ENCODE measurements at places on chromosomes 16 and 17. TPM values are rescaled to one million over a fixed set of nuclear protein-coding genes. Genes with fewer than 3 reads are reported as not detected.

- no peak for DNase-seq
Measured at GRCh38 chr16:85879975-85880831, 18.8 kb upstream of the IRF8 start.

DNA sequence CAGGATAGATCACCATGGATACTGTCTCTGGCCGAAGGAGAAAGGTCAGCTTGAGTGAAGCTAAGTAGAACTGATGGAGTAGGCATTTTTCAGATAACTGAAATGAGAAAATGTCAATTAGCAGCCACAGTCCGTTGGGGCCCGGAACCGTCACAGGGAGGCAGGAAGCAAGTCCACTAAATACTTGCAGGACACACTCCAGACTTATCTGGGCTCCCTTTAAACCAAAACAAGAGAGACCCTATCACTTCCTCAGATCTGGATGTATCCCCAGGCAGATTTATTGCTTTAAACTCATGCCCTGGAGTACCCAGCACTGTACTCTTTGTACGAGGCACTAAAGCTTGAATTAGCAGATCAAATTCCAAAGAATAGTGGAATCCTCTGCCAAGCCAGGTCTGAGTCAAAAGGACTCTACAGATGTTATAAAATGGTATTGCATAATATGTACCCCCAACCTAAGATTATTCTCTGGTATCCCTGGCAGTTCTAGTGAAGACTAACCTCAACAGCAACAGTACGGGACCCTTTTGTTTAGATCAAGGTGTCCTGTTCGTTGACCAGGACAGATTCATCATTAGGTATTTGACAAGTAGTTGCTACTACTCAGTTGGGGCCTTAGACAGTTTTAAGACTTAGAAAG is 8.1 kb downstream of the ZP2 start:
- no peak for DNase-seq

GRCh38 chr16:27189335-27189972 is 13.9 kb upstream of the KDM8 start:
- DNase-seq, result no peak

Gene CACNA1H
- total RNA-seq, result 3.8 TPM

DNA sequence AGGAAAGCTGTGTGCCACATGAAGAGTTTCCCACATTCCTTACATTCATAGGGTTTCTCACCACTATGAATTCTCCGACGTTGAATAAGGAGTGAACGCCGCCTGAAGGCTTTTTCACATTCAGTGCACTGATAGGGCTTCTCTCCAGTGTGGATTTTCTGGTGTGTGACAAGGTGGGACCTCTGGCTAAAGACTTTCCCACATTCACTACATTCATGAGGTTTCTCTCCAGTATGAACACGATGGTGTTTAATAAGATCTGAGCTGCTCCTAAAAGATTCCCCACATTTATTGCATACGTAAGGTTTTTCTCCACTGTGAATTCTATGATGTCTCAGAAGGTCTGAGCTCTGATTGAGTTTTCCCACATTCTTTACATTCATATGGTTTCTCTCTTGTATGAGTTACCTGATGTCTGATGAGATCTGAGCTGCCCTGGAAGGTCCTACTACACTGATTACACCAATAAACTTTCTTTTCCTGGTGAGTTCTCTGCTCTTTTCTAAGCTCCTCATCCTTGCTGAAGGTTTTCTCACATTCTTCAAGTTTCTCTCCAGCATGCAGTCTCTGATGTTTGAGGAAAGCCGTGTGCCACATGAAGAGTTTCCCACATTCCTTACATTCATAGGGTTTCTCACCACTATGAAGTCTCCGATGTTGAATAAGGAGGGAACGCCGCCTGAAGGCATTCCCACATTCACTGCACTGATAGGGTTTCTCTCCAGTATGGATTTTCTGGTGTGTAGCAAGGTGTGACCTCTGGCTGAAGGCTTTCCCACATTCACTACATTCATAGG is 10.0 kb downstream of the ZNF594 start:
- no peak for DNase-seq

- no peak for DNase-seq
Measured at GRCh38 chr16:54060599-54061421, 225.8 kb downstream of the IRX3 start.

Gene KRTAP4-4
- total RNA-seq, result not detected

DNA sequence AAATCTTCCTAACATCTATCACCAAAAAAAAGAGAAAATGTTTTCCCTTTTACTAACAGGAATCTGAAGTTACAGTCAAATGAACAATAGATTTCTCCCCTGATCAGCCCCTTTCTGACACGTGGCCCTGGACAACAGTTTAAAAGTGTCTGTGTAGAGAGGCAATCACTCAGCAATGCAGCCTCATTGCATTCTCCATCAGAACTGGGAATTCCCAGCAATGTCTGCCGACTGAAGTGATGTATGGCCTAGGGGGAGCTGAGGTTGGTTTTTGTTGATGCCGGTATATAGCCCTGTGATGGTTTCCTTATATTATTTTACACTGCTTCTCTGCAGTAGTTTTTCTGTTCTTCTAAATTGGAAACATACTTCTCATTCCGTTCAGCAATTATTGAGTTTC is 904.3 kb upstream of the CDH8 start:
- no peak for DNase-seq

GRCh38 chr16:84184775-84185174 is 2.1 kb downstream of the TAF1C start:
- DNase-seq, result no peak

DNA sequence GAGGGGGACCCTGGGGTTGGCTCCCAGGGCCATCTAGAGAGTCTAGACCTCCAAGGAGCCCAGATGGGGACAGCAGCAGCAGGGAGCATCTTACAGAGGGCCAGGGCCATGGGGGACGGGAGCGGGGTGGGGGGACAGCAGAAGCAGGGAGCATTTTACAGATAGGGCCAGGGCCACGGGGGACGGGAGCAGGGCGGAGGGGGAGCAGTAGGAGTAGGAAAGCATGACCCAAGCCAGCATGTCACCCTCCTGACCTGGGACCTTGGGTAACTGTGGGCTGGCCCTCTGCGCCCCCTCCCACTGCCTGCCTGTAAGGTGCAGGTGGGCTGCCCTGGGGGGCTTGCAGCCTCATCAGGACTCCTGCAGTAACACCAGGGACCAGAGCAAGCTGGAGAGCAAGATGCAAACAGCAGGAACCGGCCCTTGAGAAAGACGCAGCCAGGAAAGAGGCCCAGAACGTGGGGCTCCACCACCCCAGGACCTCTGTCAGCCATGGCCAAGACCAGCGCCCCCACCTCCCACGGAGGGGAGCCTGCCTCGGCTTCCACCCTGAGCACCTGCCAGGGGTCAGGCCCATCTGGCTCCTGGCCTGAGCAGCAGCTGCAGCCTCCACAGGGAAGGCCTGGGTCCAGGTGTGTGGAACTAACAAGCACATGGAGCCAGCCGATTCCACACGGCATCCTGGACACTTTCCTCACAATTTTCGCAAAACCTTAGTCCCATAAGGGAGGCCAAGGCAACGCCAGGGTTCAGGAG is 2.4 kb downstream of the ZNF598 start:
- no peak for DNase-seq

DNA sequence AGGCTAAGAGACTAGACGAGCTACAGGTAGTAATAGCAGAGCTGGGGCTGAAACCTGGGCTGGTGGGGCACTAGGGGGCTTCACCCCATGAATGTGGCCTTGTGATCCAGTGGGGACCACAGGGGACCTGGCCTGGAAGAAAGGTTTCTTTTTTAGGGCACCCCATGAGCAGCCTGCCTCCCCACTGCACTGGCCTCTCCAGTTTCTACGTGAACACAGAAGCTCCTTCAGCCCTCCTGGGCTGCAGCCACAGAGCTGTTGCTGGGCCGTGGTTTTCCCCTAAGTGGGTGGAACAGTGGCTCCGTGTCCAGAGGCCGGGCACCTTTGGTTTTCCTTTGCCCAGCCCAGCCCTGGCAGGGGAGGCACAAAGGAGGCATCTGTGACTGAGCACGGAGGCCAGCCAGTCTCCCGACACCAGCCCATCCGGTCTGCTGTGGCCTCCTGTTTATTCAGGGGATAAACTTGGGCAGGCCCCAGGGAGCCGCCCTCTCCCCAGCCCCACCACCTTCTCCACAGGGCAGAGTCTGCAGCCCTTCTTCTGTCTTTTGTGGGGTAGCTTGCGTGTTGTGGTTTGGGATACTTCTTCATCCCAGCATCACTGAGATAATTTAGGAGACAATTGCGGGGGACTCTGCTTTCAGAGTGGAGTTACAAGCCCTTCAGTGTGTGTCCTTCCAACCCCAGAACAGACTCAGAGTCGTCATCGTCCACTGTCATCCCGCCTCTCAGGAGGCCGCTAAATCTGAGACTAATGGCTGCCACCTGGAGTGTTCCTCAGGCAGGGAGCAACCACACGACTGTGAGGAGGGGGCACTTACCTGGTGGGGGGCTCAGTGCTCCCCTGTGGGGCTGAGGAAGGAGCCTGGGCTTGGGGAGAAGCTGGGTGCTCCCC is 85.3 kb downstream of the RAB11FIP4 start:
- DNase-seq, result no peak

DNA sequence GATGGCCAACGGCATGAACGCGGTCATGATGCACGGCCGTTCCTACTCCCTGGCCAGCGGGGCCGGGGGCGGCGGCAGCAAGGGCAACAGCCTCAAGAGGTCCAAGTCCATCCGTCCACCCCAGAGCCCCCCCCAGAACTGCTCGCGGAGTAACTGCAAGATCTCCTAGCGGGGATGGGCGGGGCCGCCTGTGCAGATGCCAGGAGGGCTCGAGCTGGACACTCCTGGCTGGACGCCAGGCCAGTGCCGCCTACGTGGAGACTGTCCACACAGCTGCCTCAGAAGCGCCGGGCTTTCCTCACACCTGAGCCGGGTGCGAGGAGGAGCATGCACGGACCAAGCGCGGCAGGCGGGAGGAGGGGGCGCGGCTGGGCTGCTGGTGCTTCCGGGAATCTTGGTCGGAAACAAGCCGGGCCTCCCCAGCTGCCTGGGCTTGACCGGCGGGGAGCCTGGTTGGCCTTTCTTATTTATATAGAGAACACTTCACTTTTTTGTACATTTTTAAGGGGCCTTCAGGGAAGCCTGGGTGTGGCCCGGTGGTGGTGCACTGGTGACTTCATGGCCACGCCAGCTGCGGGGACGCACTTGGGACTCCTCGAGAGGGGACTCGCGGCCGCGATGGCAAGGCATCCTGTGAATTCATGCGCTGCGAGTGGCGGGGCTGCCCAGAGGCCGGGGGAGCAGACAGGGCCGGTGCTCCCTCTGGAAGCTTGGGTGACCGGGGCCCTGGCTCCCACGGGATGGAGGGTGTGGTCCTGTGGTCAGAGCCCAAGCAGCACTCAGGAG is 3.1 kb upstream of the WFIKKN1 start:
- no peak for DNase-seq

- peak; percentile 45 for DNase-seq
Measured at GRCh38 chr16:85205747-85206471, 93.6 kb upstream of the CIBAR2 start.

DNA sequence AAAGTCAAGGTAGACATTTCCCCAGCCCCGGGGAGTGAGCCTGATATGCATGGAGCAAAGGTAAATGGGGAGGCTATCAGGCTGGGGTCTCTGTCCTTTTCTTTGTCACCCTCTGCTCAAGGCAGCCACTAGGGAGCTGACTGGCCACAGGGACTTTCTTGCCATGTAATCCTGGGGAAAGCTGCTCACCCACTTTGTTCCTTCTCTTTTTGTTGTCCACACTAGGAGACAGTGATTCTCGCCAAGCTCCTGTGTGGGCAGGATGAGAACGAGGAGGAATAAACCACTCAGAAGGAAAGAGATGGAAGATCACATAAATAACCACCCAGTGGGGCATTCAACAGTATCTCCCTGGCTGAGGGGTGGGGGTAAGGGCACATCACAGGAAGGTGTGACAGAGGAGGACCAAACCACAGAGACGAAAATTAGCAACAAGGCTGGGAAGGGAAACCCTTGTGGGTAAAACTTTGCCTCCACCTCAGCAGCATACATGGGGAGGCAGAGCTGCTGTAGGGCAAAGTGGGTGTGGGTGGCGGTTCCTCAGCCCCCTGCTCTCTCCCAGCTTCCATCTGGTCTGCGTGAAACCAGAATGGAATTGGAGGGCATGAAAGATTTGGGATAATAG is 26.2 kb upstream of the CCL1 start:
- DNase-seq, result no peak

Gene BAIAP3
- 2.7 TPM for total RNA-seq

Gene RMI2
- not detected for total RNA-seq

GRCh38 chr17:79290726-79291125 is 216.1 kb downstream of the ENGASE start:
- DNase-seq, result no peak

Measured in tibial nerve (tissue), 4 donors.